ENCODE measurements at places on chromosomes 13 and 19. TPM values are rescaled to one million over a fixed set of nuclear protein-coding genes. Genes with fewer than 3 reads are reported as not detected.

PTGER1 gene
- total RNA-seq = not detected

GRCh38 chr13:89066868-89067466, 1395.8 kb downstream of the SLITRK5 start:
- DNase-seq = no peak

DNA sequence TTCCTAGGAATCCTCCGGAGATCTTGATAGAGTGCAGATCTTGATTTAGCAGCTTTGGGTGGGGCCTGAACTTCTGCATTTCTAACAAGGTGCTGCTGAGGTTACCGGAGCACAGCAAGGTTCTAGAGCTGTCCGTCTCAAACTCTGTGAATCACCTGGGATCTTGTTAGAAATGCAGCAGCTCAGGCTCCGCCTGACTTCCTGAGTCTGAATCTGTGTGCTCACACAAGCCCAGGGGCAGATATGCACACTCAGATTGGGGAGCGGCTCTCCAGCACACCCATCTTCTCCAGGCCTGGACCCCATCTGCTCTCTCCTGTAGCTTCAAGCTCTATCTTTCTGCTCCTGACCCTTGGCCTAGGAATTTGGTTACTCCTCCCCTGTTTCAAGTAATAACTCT, 3.5 kb upstream of the TEX26 start:
- DNase-seq = no peak

GRCh38 chr19:4063369-4064148, 3.1 kb downstream of the ZBTB7A start:
- DNase-seq = no peak

- DNase-seq = no peak
Observed at GRCh38 chr19:21084343-21084742, 2.3 kb downstream of the ZNF714 start.

DNA sequence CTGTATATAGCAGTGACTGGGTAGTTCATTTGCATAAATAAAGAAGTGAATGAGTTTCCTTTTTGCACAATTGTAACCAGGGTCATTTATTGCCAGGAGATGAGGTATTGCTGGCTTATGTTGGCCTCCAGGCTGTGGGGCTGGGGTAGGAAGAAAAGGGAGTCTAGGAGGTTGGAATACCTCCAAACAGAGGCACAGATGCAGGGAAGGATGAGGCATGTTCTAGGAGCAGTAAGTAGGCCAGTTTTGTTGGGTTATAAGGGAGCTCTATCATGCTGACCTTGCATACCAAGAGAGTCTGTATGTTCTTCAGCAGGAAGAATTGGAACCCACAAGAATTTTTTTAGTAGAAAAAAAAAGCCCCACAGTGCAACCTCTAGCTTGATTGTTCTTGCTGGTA, 17.2 kb upstream of the CYSLTR2 start:
- no peak for DNase-seq
